Lower lobe of right lung (tissue), 2 donors: ENCODE measurements at places on chromosomes 4 and X.

GRCh38 chrX:119573840-119574393 lies 446 bp upstream of the UBE2A start:
- DNase-seq, result no peak

DNA sequence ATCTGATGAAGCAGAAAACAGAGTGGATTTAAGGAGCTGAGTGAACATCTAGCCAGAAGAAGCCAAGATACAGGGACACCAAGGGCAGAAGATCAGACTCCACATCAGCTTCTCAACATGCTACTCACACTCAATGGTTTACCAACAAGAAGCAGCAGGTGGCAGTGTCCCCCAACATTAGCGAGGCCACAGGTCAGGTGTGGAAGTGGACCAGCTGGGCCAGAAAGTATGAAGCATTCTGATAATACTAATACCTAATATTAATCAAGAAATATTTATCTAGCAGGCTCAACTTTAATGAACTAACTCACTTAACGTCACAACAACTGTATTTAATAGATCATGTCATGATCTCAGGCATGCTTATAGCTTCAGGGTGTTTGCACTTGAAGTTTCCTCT lies 73.4 kb upstream of the TTC29 start:
- DNase-seq, result peak; percentile 62

DNA sequence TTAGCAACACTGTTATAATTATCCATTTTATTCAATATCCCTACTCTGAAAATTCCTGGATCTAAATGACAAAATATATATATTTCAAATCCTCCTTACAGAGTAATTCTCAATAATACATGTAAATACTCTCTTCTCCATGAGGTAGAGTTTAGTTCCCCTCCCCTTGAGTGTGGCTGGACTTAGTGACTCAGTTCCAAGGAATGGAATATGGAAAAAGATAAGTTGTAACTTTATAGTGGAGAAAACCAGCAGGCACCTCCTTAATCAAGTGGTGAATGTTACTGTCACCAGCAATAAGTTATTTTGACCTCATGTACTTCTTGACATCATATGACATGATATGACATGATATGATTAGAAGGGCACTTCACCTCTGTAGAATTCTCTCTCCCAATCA lies 302.0 kb downstream of the RAB28 start:
- DNase-seq, result no peak

DNA sequence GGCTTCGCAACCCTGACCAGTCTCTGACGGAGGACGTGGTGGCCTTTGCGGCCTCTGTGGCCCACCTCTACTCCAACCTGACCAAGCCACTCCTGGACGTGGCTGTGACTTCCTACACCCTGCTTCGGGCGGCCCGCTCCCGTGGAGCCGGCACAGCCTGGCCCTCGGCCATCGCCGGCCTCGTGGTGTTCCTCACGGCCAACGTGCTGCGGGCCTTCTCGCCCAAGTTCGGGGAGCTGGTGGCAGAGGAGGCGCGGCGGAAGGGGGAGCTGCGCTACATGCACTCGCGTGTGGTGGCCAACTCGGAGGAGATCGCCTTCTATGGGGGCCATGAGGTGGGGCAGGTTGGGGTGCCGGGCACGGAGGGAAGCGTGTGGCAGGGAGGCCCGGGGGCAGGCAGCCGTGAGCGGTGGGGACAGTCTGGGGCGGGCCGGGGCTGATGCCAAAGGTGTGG lies 1.2 kb downstream of the ABCD1 start:
- DNase-seq, result no peak

GRCh38 chr4:61500883-61501282 lies 300.8 kb downstream of the ADGRL3 start:
- no peak for DNase-seq

GRCh38 chr4:107050525-107051135 lies 14.5 kb upstream of the DKK2 start:
- no peak for DNase-seq

DNA sequence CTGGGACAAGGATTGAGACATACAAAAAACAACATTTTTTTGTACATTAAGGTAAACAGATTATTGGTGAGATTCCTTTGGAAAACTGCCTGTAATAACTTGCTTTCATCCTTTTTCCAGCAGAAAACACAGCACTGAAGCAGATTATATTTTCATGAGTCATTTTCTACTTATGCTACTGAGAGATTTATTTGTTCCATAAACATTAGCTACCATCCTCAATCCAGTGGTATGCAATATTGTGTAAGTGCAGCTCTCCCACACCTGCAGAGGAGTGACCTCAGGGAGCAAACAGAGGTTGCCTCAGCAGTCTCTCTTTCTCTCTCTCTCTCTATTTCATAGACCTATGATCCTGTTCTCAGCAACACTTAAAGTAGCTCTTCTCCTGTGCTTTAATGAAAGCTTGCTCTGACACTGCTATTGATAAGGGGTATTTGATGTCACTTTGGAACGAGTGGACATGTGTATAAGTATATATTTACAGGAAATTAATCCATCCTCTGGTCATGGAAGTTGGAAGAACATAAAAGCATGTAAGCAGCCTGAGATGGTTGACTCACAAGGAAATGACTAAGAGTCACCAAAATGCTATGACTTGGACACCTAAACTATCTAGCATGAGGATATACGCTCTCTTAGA lies 163.7 kb upstream of the SPANXC start:
- no peak for DNase-seq

DNA sequence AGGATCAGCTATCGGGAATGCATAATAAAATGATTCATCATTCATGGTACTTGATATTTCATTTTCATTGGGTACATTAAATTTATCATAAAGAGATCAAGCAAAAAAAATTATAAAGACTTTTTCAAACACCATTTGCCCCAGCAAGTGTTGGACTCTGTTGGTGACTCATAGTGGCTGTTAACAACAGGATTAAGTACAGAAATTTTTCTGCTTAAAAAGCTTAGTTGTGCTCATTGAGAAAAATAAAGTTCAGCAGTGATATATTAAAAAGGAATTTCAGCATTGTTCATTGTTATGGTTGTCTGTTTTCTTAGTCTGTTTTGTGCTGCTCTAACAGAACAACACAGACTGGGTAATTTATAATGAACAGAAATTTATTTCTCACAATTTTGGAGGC lies 86.2 kb upstream of the PCDH10 start:
- DNase-seq, result no peak

DNA sequence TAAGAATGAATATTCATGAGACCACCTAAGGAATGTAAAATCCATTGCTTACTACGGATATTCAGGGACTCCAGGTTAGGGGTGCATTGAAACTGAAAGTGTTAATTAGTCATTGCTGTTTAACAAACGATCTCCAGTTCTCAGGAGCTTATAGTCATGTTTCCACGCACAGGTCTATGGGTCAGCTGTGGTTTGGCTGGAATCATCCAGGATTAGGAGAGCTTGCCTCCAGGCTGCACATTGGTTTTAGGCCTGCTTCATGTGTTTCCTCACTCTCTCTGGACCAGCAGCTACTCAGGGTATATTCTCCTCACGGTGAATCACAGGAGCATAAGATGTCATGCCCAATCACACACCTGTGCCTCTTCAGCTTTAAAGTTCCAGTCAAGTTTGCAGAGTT lies 98.9 kb downstream of the ATXN3L start:
- DNase-seq, result no peak
